ENCODE measurements at places on chromosomes 6 and 20.

GRCh38 chr20:62175711-62176110 is 7.1 kb upstream of the MTG2 start:
- DNase-seq = no peak

GRCh38 chr6:152054441-152054840 is 247.0 kb downstream of the ESR1 start:
- DNase-seq = no peak

DNA sequence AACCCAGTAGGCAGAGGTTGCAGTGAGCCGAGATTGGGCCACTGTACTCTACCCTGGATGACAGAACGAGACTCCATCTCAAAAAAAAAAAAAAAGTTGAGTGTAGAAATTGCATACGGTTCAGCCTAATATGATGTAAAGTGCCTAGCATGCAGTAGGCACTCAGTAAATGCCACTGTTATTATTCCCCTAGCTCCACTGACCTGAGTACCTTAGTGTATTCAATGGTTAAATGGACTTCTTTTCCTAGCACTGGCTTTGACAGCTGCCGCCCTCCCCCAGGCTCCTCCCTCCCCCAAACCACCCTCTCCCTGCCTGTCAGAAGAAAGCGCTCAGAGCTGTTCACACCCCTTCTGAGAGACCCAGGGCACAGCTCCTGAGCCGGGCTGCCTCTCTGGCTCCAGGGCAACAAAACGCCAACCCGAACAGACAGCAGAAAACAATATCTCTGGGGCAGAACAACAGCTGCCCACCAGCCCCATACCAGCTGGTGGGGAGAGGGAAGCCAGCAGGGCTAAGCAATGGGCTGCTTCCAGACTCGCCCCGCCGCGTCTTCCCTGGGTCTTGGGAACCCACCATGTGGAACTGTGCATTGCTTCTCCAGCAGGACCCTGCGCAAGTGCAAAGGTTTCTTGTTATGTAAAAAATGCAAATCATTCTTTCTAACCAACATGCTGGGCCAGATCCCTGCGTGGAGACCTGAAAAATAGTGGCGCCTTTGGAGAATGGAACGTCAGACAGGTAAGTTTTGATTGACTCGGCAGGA is 4.5 kb downstream of the CPNE5 start:
- DNase-seq = no peak

- DNase-seq = no peak
Measured at GRCh38 chr6:168209420-168209819, 110.2 kb downstream of the DACT2 start.

DNA sequence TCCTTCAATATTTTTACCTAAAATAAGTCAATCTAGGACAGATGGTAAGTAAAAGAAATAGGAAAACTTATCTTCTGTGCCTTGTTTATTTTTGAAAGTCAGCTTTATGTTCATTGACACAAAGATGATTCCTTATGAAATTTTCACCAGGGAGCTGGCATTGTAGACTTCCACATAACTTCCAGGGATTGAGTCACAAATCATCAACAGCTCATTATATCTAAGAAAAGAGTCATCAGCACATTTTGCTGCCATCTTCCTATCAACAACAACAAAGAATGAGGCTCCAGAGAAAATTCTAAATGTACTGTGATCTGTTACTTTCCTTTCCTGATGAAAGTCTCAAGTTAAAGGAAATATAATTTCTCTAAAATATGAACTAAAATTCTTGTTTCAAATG is 48.5 kb downstream of the CFAP61 start:
- no peak for DNase-seq

Measured in stimulated activated CD4-positive, alpha-beta T cell treated with anti-CD3 and anti-CD28 coated beads, Interleukin-4, amount 100 ng/mL, for 4 hours (primary cell).